ENCODE measurements at places on chromosomes 1 and 21.

- peak; percentile 90 for DNase-seq
Observed at GRCh38 chr1:182143154-182143657, 81.7 kb upstream of the ZNF648 start.

- DNase-seq: no peak
Observed at GRCh38 chr1:165073185-165074007, 283.1 kb downstream of the LMX1A start.

DNA sequence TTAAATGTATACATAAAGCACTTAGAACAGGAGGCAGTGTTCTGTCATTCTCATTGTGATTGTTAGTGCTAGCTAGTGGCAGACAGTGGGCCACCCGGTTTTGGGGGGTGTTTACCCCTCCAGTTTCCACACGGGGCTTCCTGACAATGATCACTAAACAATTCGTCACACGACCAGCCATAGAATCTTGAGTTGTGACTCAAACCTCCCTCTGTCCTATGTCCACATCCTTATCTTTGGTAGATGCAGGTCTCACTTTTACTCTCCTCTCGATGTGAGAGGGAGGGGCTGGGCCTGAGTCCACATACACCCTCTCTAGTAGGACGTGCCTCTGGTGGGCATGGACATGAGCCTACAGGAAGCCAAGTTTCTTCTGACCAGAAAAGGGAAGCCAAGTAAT lies 92.6 kb upstream of the SSX2IP start:
- no peak for DNase-seq

GRCh38 chr1:199422206-199422605 lies 605.3 kb upstream of the NR5A2 start:
- DNase-seq: no peak

DNA sequence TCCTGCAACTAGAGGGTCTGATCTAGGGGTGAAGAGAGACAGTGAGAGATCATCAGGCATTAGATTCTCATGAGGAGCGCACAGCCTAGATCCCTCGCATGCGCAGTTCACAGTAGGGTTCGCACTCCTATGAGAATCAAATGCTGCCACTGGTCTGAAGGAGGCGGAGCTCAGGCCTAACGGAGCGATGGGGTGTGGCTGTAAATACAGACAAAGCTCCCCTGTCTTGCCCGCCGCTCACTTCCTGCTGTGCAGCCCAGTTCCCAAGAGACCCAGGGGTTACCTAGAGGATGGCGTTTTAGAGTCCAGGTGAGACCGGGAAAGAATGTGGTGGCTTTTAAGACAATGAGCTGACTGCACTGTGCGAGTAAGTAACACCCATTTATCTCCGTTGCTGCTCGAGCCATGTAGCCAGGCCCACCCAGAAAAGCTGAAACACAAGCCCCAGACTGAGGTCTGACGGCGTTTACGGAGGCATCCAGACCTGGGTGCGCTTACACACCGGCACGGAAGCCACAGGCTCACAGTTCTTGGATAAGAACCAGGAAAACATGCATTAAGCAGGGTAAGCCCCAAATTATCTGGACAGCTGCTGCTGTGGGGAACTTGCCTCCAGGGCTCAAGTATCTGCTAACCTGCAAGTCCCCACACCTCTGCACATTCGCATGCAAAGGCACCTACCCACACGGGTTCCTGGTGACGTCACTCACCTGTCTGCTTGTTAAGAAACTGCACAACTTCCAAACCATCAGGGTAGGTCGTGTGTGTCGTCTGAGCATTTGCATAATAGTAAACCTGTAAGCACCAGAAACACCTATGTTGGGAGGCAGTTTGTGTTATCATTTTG lies 12.5 kb downstream of the TCP10L start:
- DNase-seq: no peak

- no peak for DNase-seq
Observed at GRCh38 chr1:33072707-33073106, 8.2 kb upstream of the AZIN2 start.

DNA sequence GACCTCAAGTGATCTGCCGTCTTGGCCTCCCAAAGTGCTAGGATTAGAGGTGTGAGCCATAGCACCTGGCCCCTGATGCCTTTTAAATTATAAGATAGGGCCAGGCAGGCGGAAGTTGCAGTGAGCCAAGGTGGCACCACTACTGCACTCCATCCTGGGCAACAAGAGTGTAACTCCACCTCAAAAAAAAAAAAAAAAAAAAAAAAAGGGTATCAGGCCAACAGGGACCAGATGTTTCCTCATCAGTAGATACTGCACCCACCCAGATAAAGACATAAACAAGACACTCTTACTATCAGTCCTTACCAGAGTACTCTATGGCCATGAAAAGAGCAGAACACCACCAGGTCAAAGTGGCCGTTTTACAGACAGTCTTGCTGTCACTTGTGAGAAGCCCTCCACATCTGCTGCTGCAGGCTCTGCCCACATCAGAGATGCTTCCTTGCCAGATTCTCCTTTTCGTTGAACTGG lies 3.3 kb downstream of the C21orf58 start:
- no peak for DNase-seq
